ENCODE measurements at places on chromosomes 6 and 20.

DNA sequence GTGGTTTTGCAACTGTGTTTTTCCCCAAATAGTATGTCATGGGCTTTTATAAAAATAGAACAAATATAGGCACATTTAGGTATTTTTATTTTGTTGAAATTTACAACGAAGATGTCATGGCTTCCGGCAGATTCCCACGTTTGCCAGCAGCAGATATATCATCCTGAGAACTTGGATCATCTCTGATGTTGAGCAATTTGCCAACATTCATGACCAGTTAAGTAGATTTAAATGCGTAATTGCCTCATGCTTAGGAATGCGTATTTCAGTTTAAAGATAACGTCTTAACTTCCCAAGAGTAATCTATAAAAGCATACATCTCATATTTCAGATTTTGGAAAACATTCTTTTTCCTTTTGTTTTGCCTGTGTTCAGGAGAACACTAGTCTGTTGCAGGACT, 457.8 kb downstream of the QKI start:
- peak; percentile 84 for DNase-seq

- peak; percentile 15 for DNase-seq
These were observed 38.3 kb upstream of the LTV1 start for GRCh38 chr6:143804835-143805239.

GRCh38 chr20:62805711-62806382, 1.2 kb downstream of the OGFR start:
- no peak for DNase-seq

GRCh38 chr6:169809386-169809785, 58.0 kb downstream of the ERMARD start:
- DNase-seq = no peak

DNA sequence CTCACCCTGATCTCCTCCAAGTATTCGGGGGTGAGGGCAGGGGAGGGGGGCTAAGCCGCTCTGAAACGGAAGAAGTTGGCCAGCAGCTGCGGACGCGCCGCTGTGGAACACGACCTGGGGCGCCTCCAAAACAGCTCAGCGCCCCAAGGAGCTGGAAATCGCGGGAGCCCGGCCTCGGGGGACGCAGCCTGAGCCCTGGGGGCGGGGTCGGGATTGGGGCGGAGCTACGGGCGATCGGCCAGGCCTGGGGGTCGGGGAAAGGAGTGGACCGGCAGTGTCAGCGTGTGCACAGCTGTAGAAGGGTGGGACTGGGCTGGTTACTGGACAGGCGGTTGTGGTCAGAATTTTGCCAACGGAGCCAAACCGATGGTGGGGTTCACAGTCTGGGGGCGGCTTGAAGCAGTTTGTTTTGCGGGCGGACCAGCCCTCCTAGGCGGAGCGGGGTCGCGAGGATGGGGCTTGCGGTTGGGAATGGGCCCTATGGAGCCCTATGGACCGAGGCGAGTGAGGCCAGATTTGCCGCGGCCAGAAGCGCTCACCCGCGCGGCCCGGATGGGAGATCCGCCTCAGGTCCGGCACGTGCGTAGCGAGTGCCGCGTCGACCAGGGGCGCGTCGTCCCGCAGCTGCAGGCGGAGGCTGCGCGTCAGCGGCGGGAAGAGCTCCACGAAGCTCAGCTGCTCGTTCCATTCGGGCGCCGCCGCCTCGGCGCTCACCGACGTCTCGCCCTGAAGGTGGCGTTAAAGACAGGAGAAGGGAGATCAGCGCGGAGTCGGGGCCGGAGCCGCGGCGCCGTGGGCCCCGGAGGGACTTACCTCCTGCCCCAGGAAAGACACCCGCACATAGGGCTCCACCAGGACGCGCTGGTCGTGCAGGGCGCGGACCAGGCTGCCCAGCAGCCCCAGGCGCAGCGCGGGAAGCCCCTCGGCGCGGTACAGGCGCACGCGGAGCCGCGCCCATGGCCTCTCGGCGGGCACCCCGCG, 14.3 kb upstream of the SPAG4 start:
- DNase-seq = peak; percentile 51

DNA sequence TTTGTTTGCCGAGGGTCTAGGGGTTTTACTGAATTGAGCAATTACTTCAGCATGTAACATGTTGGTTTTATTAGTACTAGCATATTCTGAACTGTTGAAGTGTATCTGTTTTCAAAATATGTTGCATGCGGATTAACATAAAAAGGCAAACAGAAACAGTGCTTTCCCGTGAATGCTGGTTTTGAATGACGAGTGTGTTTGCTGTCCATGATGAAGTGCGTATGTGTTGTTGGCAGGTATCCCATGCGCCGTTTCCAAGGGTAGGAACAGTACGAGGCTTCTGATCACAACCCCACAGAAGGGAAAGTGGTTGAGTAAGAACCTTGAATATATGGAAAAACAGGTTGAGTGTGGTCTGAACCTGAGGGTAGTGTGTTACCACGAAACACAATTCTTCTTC, 232.9 kb downstream of the SAMD5 start:
- DNase-seq = no peak

- no peak for DNase-seq
These were observed 160.2 kb downstream of the GJA1 start for GRCh38 chr6:121595646-121596045.

DNA sequence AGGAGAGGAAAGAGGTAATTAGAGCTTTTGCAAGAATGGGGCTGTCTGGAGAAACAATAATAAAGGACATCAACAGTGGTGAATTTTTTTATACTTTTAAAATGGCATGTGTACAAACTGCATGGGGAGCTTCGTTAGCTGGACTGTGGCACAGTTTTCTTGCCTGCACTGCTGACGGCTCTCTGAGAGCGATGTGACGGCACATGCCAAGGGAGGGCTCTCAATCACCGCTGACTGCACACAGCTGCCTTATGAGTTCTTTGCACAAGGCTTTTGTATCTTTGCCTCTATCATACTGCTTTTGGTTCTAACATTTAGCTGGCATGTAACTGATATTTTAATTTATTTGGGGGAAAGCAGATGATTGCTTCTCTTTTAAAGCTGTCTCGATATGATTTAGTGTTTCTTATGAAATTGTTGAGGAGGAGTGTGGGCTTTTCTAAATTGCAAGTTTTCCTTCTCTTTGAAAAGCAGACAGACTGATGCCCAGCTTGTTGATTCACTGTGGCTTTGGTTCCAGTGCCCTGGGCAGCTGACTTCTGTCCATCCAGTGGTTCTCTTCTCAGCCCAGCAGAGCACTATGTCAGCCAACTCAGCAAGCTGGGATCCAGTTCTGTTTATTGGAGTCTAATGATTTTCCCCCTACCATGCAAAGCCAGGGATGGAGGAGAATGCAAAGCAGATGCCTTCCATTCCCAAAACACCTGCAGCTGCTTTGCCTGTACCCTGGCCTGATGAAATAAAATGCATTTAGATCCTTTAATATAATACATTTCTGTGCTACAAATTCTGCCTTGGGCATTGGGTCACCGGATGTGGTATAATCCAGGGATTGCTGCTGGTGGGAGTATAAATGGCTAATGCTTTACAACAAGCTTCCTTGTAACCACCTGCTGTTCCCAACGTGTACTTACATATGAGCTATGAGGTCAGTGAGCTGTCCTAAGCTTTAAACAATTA, 323.9 kb downstream of the ZFAND3 start:
- DNase-seq = no peak

- no peak for DNase-seq
These were observed 17.4 kb upstream of the LY86 start for GRCh38 chr6:6570929-6571671.

- DNase-seq = no peak
These were observed 65.6 kb upstream of the HTR1E start for GRCh38 chr6:86871681-86872080.

DNA sequence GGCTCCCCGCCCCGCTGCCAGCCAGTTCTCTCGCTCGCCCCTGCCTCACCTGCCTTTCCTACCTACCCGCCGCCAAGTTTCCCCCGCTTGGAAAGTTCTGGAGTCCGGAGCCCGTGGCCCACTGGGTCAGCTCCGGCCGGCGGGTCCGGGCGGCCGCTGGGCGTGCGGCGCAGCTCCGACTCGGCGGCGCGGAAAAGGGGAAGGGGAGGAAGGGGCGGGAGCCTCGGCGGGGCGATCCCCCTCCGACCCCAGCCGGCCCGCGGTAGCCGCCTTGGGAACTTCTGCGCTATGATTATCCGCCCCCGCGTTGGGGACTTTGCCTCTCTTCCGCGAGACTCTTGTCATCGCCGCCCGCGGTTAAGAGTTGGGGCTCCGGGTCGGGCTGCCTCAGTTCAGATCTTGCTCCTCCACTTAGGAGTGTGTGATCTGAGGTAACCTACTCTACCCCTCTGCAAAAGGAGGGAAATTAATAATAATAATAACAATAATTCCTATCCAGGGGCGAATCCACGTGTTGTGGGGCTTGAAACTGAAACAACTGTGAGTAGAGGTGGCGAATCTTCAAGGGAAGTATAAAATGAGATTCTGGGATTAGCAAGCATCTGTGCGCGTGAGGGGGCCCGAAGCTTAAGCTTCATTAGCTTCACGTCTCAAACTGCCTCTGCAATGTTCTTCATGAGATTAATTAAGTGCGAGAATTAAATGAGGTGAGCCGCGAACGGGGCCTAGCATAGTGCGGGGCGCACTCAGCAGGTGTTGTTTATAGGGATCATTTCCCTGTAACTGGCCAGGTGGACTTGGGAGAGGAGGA, 30.8 kb downstream of the SF3B5 start:
- no peak for DNase-seq

GRCh38 chr6:34147906-34148630, 2.2 kb upstream of the GRM4 start:
- DNase-seq = no peak

GRCh38 chr20:41138475-41139226, 1.3 kb downstream of the PLCG1 start:
- no peak for DNase-seq

- no peak for DNase-seq
These were observed 8.7 kb upstream of the NFATC2 start for GRCh38 chr20:51551186-51551585.

Measured in brain microvascular endothelial cell (primary cell).